NCI-H1092 treated with DMSO at 0.1 percent for 48 hours (cell line): ENCODE measurements at places on chromosomes 3 and 15.
A peak's percentile ranks its signal among the peaks of the same experiment; 100 is the strongest.

DNA sequence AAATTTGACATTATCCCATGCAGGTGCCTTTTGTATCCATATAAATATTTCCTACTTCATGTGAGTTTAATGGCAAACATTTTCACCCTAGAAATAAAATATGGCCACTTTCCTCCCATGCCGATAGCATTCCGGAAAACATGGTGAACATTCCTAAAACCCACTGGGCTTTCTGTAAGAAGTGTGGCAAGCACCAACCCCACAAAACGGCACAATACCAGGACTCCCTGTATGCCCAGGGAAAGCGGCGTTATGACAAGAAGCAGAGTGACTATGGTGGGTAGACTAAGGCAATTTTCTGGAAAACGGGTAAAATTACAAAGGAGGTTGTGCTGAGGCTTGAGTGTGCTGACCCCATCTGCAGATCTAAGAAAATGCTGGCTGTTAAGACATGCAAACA, 7.6 kb downstream of the ANXA2 start:
- DNase-seq = no peak

- no peak for DNase-seq
Measured at GRCh38 chr15:83365370-83365938, 81.0 kb upstream of the BNC1 start.

DNA sequence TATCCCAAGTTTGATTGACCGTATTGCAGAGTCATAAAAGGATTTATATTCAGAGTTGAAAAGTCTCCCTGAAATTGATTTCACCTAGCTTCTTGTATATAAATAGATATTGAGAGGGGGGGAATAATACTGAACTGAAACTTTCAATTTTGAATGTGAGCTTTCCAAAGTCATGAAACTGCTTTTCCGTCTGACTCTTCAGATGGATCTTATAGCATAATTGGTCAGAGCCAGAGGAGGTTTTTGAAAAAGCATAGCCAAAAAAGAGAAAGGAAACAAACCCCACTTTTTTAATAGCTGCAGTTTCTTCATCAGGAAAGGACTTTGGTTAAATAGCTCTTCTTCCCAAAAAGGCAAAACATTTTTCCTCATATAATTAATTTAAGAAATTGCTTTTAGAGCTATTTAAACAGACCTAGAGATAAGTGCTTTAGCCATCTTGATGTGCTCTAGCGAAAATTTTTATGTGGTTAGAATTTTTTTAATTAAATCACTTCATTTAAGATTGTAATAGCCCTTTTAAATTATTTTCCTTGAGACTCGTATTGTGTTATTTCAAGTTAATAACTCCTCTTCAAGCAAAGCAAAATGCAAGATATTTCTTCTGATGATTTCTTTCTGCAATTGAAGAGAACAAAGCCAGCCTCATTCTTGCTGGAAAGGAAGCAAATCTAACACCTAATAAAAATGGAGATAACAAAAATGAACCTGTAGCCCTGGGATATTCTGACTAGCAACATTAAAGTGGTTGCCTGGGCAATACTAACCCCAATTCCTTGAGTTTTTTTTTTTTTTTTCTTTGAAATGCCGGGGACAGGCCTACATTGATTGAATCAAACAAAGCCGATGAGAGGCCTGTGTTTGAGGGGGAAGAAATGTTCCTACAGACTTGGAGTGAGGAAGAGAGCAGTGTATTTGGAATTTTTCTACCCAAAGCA, 173.6 kb downstream of the PTPRG start:
- DNase-seq = no peak

DNA sequence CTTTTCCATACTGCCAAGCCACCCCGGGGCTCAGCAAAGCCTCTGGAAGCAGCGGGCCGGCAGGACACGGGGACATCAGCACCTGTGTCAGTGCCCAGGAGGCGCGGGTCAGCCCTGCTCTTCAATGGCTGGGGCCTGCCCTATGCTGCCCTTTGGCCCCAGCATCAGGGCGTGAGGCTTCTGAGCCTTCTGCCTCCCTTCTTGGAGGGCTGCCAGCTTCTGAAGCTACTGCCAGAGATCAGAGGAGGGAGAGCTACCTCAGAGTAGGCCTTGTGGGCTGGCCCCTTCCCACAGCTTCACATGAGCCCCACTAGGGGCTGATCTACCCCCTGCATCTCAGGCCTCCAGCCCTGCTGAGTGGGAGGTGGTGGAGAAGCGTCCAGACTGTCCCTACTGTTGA, 13.0 kb upstream of the TMEM115 start:
- DNase-seq = peak; percentile 18

GRCh38 chr3:51646091-51646490, 25.0 kb upstream of the TEX264 start:
- no peak for DNase-seq

GRCh38 chr3:44028-44676, 152.4 kb upstream of the CHL1 start:
- no peak for DNase-seq

- DNase-seq = no peak
Measured at GRCh38 chr15:64447536-64448315, 12.7 kb upstream of the ZNF609 start.

DNA sequence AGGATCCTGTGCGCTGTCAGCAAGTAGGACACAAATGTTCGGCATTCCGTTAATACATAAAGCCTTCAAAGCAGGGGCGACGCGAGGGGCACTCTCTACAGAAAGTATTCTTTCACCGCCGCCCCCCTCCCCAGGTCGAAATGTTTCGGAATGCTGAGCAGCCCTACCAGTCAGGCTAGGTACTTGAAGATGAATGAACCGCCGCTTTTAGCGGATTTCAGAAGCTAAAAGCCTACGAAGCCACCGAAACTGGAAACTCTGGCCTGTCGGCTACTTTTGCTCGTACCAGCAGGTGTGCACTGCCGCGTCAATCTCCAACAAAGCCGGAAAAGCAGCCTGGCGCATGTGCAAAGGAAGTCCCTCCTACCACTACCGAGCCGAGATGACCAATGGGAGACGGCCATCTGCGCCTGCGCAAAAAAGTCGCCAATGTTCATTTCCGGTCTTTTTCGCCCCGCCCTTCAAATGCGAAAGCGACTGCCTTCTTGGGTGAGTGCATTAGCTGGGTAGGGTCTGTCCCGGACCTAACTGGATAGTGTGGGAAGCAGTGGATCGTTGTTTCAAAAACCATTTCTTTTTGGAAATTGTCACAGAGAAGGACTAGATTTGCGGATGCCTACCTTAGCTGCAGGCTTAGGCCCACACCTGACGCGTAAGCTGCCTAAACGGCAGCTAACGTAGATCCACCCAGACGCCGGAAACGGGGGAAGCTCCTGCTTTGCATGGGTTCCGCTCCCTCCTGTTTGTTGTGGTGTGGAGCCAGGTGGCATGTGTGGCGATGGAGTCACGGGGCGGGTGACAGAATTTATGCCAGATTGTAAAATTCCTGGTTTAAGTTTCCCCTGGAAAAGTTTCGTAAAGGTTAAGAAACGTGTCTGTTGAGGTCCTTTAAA, at the start of gene WDR5B:
WDR5B (minus strand) TSS at position 301 of the 893 bp plus-strand sequence. CDS start 534 bp downstream, outside the sequence.
- no peak for DNase-seq

DNA sequence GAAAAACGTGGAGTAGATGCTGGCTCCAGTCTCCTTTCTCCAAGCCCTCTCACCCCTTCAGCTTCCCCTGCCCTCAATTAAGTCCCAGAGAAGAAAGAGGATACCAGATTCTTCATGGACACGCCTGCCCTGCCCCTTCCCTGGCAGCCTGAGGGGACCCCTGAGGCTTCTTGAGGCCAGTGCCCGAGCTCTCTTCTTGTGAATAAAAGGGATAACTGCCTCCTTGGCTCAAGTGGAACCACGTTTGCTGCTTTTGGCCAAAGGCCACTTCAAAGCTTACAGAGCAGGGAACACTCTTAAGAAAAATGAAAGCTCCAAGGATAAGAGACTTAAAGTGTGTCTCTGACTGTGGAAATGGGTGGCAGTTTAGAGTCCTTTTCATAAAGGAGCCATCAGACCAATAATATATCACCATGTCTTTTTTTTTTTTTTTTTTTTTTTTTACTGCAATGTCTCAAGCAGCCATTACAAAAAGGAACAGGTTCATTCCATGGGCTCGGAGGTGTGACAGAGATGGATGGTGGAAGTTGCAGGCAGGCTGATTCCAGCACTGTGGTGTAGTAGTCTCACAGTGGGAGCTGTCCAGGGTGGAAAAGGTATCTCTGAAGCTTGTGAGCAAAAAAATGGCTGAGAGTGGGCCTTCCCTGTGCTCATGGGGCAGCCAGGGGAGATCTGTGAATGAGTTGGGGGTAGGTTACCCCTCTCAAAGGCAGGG, 108.8 kb downstream of the SEMA5B start:
- no peak for DNase-seq

- DNase-seq = peak; percentile 10
Measured at GRCh38 chr3:32457971-32458471, 44.6 kb downstream of the CMTM6 start.

DNA sequence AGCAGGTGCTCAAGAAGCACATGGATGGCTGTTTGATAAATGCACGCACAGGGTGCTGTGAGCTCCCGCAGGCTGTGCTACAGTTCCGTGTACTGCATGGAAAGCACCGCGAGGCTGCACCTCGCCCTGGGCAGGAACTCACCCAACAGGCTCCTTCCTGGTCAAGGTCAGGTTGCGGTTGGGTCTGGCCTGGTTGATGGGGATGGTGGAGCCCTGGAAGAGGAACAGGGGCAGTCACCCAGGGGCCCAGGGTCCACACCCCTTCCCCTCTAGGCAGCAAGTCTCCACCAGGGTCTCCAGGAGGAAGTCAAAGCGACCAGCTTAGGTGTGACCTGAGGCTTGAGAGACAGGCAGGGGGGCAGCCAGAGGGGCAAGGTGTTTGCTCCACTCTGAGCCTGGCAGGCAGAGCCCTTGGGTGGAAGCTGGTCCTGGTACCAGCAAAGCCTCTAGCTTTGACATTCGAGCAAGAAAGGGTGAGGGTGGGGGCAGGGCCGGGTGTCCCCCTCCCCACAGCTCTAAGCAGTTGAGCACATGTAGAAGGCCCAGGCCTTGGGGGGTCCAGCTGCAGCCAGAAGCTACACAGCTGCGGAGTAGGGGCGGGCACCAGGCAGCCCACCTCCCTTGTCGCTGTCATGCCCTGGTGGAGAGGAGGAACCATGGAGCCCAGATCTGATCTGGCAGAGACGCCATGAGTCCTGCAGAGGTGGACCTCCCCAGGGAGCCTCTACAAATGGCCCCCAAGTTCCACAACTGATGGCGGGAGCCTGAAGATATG, 46.3 kb upstream of the SLC41A3 start:
- DNase-seq = no peak

DNA sequence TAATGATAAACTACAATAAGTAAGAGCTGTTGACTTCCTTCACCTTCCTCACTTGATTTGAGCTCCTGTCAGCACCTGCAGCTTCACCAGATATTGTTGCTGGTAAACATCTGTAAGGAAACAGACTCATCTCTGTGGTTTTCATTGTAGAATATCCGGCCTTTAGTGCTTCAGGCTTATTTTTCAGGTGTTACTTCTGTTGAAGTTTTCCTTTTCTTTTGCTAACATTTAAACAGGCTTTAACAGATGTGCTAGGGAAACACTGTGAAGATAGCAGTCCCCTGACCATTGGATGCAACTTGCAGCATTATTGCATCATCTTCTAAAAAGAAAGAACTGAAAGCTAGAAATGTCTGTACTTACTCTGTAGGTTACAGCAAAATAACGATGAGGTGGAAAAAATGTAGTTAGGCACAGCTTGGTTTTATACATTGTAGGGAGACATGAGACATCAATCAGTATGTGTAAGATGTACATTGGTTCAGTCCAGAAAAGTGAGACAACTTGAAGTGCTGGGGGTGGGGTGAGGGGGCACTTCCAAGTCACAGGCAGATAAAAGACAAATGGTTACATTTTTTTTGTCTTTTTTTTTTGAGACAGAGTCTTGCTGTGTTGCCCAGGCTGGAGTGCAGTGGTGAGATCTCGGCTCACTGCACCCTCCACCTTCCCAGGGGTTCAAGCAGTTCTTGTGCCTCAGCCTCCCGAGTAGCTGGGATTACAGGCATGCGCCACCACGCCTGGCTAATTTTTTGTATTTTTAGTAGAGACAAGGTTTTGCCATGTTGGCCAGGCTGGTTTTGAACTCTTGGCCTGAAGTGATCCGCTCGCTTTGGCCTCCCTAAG, 10.2 kb downstream of the EDEM1 start:
- DNase-seq = no peak

- DNase-seq = no peak
Measured at GRCh38 chr3:58074997-58075396, 66.8 kb downstream of the FLNB start.

DNA sequence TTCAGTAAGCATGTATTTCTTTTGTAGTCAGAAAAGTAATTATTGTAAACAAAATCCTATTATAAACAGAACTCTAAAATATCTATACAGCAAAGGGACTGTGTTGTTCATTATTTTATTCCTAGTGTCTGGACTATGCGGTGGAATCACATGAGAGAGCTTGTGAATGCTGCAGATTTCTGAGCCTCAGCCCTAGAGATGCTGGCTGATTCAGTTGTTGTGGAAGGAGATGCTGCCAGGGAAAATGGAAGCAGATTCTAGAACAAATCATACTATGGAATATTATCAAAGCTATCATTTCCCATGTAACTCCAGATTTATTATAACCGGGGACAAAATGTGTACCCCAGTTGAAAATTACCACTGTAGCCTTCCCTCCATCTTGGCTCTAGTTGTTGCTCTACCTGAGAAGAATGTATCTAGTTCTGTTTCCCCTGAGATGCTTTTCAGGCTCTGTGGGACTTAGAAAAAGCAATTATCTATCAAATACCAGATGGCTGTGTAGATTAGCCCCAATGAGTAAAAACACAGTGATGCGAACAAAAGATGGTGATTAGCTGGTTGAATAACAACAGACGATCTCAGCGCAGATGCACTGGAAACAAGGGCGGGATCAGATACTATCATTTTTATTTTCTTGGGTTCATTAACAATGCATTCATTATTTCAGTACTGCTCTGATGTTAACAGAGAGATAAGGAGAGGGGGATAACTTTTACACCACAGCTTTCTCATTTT, 131.3 kb downstream of the TMEM108 start:
- DNase-seq = no peak

DNA sequence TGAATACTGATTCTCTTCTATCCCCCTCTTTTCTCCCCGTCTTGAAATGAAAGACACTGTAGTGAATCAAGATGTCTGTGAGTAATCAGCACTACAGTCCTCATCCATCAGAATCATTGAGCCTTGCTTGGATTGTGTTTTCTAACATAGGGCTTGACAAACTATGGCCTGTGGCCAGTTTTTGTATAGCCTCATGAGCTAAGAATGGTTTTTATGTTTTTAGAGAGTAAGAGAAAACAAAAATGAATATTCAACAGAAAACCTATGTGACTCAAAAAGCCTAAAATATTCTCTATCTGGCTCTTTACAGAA, 55.2 kb downstream of the PPM1L start:
- DNase-seq = no peak

DNA sequence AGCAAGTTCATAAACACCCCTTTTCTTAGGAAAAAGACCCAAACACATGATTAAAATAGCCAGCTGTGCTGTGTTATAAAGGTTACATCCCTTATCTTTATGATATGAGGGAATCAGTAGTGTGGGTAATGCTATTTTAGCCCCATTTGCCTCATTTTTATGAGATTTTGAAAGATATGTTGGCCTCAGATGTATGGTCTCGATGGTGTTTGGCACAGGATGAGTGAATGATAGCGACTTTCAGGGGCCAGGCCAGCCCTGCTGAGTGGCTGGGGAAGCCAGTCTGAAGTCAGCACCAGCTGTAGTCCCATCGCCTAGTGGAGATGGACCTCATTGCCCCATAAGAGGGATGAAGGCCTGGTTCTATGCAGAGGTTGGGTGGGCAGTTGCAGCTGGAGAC, 105.0 kb upstream of the HACD2 start:
- DNase-seq = no peak
